GOT3 (cell line): ENCODE measurements at places on chromosomes 6 and 20.

DNA sequence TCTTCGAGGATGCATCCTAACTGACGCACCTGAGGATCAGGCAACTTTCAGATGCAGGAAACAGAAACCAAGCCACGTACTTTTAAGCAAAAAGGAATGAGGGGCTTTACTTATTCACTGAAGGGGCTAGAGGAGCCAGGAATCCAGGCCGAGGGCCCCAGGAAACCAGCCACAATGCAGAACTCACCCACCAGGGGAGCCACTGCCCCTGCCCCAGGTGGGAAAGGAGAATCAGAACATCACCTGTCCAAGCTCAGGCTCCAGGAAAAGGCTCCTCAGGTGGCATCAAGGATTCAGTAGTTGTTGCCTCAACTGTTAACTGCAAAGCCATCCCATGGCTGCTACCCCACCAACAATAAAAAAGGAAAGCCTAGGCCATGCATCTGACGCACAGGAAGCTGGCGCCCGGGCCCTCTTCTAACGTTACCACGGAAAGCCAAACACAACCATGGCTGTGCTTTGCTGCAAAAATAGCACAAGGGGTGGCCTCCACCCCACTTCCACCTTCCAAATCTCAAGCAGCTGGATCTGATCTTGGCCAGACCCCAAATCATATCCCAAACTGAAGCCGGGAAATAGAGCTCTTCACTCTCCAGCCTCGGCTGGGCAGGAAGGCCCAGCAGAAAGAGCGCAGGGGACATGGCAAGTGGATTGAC is 121.0 kb downstream of the PREX1 start:
- no peak for DNase-seq

GRCh38 chr6:1079525-1079924 is 232.4 kb upstream of the FOXQ1 start:
- DNase-seq = no peak

DNA sequence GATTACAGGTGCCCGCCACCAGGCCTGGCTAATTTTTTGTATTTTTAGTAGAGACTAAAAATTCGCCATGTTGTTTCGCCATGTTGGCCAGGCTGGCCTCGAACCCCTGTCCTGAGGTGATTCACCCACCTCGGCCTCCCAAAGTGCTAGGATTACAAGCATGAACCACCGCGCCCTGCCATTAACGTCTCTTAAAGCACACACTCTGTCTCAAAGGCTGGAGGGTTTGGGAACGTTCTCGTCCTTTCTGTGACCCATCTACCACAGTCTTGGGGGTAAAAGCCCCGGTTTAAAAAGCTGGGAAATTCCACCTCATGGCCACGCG is 57.8 kb upstream of the ARID1B start:
- no peak for DNase-seq

- no peak for DNase-seq
These were observed 9.5 kb downstream of the FOXC1 start for GRCh38 chr6:1619098-1619672.

- DNase-seq = no peak
These were observed 23.0 kb downstream of the CD164 start for GRCh38 chr6:109359248-109359647.

DNA sequence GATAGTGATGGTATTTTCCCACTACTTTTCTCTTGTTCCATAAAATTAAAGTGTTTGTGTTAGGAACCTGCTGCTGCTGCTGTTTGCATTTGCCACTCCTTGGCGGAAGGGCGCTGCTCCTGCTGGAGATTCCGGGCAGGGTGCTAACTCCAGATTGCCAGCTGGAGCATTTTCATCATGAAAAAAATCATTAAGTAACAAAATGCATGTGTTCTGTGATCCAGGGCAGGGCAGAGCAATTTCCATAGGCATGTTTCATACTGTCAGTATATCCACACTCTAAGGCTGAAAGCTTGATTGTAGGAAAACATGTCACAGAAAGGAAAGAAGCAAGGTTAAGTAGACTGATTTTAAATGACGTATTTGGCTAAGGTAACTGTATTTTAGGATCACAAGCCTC is 24.0 kb downstream of the PBOV1 start:
- DNase-seq = no peak

DNA sequence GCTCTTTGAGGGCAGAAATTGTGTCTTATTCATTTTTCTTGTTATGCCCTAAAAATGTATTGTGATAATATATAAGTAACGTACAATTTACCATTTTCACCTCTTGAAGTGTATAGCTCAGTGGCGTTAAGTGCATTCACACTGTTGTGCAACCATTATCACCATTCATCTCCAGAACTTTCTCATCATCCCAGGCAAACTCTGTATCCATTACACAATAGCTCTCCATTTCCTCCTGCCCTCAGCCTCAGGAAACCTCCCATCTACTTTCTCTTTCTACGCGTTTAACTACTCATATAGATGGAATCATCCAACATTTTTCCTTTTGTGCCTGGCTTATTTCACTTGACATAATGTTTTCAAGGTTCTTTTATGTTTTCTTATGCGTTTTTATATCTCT is 184.6 kb downstream of the ESR1 start:
- no peak for DNase-seq

DNA sequence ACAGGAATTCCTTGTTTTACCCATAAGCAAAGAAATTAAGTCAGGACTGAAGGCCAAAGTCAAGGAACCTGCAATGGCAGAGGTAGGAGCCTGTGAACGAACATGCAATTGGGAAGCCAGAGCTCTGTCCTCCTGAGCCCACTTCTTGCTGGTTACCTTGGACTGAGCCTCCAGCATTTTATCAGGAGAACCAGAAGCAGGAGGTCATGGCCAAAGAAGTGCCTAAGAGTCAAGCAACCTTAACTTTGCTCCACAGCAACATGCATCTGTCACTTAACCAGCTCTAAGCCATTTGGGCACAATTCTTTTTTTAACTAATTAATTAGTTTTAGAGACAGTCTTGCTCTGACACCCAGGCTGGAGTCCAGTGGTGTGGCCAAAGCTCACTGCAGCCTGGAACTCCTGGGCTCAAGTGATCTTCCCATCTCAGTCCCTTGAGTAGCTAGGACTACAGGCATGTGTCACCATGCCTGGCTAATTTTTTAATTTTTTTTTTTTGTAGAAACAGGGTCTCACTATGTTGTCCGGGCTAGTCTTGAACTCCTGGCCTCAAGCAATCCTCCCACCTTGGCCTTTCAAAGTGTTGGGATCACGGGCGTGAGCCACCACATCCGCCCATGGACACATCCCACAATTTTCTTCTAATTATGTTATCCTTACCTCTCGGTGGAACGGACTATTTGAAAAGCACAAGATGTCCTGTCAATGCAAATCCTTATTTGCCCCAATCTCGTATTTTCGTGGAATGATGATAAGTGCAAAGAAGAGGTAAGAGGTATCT is 334.2 kb downstream of the CD83 start:
- no peak for DNase-seq

DNA sequence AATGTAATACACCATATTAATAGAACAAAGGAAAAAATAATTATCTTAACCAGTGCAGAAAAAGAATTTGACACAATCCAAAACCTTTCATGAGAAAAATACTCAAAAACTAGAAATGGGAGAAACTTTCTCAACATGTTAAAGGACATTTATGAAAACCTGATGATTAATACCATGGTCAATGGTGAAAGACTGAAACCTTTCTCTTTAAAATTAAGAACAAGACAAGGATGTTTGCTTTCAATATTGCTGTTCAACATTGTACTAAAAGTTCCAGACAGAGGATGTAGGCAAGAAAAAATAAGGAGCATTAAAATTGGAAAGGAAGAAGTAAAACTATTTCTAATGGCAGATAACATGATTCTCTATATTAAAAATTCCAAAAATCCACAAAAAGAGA is 981.3 kb upstream of the FLRT3 start:
- no peak for DNase-seq

DNA sequence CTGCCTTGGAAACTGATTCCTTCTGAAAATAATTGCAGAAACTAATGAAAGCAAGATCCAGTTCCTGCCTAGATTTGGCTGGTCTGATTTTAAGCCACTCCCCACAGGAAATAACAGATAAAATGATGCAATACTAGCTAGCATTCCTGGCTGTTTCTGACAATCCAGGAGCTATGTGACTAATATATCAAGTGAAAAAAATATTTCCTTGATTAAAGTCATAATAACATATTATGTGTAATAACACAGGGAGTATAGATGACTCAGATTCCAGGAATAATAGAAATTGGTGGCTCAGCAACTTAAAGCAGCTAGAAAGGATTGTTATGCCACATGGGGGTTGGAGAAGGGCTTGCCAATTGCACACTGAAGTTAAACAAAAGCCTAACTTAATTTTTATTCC is 182.7 kb upstream of the SALL4 start:
- DNase-seq = no peak
